ENCODE measurements at places on chromosomes 5 and 9. TPM values are rescaled to one million over a fixed set of nuclear protein-coding genes. Genes with fewer than 3 reads are reported as not detected.

The RORB gene
- total RNA-seq: not detected

The LCN15 gene
- not detected for total RNA-seq

The SMIM27 gene
- total RNA-seq: 15.9 TPM

DNA sequence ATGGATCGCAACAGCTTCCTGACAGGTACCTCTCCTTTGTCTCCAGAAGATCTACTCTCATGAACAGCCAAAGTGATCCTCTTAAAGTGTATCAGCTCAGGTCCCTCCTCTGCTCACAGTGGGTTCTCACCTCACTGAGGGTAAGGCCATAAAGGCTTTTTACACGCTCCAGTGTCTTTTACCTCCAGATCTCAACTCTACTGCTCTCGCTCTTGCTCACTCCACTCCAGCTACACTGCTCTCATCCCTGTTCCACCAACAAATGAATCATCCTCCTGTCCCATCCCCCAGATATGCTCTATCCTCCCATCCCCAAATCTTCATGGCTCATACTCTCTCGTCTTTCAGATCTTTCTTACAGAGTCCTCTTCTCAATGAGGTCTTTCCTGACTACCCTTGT, 248.6 kb upstream of the EFNA5 start:
- no peak for DNase-seq

DNA sequence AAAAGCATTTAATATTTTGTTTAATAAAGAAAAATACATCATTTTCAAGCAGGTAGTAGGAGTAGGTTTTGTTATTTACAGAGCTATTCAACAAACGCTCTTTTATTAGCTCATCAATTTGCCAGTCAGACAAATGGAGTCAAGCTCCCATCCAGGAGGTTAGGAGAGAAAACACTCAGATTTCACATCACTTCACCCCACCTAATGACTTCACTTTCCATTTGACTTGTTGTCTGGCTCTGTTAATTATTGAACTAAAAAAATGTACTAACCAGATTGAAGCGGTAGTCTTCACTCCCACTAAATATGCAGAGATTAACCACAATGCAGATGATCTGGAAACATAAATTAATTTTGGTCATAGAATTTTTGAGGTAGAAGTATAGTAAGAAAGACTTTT, 193.6 kb upstream of the VCAN start:
- DNase-seq: no peak

- no peak for DNase-seq
These were observed 41.4 kb upstream of the FSTL4 start for GRCh38 chr5:133653760-133654049.

The LEAP2 gene
- 3.3 TPM for total RNA-seq

DNA sequence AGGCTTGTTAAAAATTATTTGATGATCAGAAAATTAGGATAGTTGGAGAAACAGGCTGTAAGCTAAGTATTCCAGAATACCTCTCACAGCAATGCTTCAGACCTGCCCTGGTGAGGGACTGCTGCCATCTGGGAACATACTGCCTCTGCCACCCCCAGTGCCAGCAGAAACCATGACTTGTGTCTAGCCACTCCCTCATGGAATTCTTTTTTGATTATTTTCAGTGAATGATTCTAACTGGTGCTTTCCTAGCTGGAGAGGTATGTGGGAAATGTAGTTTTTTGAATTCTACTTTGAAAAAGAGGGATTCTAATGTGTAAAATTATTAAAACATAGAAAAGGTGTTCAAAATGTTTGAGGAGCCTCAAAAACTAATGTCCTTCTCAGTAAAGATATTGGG, 126.3 kb downstream of the HMHB1 start:
- DNase-seq: no peak

The CYLC2 gene
- total RNA-seq: not detected

- DNase-seq: no peak
These were observed 252.6 kb downstream of the MED10 start for GRCh38 chr5:6125781-6126180.

The ANKRD34B gene
- not detected for total RNA-seq
